ENCODE measurements at places on chromosomes 11 and 22. TPM values are rescaled to one million over a fixed set of nuclear protein-coding genes. Genes with fewer than 3 reads are reported as not detected.

- no peak for DNase-seq
Observed at GRCh38 chr22:35517207-35517606, 23.4 kb upstream of the RASD2 start.

DNA sequence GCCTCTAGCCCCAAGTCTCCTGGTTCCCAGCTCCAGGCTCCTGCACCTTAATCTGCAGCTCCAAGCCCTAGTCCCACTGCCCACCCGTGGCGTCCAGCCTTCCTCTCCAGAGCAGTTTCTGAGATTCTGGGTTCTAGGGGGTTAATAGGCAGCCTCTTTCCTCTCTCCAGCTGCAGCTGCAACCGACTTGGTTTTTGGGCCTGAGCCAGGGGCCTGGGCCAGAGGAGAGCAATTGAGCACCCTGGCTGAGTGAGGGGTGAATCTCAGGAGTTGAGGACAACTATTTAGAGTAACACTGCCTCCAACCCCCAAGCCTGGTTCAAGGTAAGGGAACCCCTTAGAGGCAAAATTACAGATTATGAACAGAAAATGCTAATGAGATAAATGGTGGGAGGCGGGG, 9.0 kb upstream of the CHRM1 start:
- DNase-seq: no peak

- no peak for DNase-seq
Observed at GRCh38 chr11:103673773-103674172, 362.7 kb upstream of the DDI1 start.

- DNase-seq: no peak
Observed at GRCh38 chr11:119055901-119056300, 1.1 kb downstream of the HYOU1 start.

The FZD4 gene
- 41.4 TPM for total RNA-seq

DNA sequence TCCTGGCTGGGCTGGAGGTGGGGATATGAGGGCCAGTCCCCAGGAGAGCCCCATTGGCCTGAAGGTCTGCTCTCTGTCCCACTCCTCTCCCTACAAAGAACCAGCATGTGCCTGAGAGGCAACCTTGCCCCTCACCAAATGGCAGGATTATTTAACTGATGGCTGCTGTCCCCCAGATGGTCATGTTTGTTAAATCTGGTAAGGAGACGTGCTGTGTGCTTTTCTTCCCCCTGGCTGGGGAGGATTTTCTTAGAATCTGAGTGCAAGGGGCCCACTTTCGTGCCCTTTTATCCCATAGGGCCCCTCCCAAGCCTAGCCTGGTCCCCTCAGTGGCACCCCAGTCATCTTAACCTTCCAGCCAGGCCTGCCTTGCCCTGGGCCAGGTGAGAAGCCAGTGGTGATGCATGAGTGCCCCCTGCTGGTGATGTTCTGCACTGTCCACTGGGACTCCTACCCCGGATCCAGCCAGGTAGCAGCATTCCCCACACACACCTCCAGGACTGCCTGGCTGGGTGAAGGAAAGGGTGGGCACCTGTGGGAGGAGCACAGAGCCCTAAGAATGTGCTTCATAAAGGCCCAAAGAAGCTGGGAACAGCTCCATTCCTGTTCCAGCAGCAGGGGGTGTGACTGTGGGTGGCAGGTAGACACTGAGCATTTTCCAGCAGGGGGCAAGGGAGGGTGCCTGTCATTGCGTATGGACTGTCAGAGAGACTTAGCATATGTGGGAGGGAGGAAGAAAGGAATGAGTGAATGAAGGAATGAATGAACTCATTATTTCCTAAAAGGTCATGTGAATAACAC, 28.9 kb downstream of the MFNG start:
- no peak for DNase-seq

DNA sequence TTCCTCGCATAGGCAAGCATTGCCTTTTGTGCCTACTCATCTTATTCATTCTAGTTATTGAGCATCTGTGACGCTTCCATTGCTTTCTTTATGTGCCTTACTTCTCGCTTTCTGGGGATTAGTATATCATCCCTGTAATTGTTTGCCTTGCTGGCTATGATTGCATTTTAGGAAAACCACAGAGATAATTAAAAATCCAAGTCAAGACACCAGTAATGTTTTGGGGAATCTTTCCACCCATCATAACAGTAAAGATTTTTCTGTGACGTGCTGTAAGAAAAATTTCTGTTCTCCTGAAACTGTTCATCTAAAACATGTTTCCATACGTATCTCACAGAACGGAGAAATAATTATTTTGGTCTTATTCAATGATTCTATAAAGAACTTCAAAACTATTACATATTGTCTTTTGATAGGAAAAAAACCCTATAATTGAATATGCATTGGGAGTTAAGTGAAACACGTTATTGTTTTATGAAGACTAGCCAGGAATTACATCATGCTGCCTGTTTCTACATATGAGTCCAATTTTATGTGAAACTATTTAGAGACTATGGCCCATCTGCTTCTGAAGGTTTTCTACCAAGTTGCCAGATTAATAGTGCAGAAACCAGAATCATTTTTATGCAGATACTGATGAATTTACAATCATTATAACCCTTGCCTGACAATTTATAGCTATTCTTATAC, 133.7 kb upstream of the FIBIN start:
- DNase-seq: peak; percentile 98

- DNase-seq: no peak
Observed at GRCh38 chr11:3208272-3208671, 10.3 kb downstream of the MRGPRG start.

DNA sequence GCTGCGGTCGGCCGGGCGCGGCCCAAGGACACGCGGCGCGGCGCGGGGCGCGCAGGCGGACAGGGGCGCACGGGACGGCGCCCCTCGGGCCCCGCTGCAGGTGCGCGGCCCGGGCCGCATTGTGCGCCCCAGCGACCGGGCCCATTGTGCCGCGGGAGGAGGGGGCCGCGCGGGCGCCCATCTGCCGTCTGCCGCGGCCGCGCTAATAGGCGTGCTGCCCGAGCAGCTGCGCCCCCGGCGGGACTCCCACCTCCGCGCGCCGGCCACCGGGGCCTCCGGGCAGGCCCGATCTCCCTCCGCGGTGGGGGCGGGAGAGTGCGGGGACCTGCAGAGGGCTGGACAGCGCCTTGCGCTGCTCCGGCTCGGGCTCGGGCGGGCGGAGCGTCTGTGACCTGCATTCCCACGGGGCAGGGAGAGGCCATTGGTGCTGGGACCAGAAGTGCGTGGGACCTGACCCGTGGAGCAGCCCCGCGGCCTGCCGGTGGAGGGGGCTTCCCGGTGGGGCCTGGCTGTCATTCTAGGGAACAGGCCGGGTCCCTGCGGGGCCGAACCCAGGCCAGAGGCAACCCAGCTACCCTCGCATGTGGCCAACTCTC, 933 bp downstream of the BRSK2 start:
- no peak for DNase-seq

The GSTT2B gene
- total RNA-seq: 0.89 TPM

DNA sequence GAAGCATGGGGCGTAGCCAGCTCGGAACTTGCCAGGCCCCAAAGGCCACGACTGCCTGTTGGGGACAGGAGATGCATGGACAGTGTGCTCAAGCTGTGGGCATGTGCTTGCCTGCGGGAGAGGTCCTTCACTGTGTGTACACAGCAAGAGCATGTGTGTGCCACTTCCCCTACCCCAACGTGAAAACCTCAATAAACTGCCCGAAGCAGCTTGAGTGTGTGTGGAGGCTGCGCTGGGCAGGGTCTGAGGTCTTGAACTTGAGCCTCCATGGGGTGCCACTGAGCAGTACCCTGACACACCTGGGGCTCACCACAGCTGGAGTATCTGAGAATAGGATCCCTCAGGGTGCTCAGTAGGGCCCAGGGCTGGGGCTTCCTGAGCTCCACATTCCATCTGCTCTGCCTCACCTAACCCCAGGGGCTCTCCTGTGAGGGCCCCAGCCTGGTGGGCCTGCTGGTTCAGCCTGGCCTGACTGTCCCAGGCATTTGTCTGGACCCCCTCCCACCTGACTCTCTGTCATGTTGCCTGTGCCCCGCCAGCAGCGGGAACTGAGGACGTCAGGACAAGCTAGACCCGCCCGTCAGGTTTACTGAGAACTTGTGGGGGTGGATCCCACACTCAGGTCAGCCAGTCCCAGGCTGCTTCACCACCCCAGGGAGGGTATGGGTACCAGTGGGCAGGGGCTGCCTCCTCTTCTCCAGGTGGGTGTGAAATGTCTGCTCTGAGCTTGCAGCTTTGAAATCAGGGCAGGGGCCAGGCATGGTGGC, 3.2 kb downstream of the RASSF7 start:
- no peak for DNase-seq

DNA sequence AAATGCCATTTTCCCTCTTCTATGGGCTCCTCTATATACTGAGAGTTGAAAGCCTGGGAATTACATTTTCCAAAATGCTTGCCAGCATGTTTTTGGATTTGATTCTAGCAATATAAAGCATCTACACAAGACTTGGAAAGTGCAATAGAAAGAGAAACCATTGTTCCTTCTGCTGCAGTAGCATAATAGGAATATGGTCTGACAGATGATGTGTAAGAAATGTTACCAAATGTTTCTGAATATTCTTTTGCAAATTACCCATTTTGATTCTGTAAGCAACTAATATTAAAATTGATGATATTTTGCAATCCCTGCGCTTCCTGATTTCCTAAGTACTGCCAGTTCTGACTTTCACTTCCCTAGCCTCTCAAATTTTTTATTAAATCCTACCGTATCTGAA, 61.6 kb downstream of the CASP12 start:
- no peak for DNase-seq

The TBX1 gene
- total RNA-seq: 4.8 TPM

GRCh38 chr11:1008001-1008802, 28.3 kb downstream of the MUC6 start:
- DNase-seq: no peak

DNA sequence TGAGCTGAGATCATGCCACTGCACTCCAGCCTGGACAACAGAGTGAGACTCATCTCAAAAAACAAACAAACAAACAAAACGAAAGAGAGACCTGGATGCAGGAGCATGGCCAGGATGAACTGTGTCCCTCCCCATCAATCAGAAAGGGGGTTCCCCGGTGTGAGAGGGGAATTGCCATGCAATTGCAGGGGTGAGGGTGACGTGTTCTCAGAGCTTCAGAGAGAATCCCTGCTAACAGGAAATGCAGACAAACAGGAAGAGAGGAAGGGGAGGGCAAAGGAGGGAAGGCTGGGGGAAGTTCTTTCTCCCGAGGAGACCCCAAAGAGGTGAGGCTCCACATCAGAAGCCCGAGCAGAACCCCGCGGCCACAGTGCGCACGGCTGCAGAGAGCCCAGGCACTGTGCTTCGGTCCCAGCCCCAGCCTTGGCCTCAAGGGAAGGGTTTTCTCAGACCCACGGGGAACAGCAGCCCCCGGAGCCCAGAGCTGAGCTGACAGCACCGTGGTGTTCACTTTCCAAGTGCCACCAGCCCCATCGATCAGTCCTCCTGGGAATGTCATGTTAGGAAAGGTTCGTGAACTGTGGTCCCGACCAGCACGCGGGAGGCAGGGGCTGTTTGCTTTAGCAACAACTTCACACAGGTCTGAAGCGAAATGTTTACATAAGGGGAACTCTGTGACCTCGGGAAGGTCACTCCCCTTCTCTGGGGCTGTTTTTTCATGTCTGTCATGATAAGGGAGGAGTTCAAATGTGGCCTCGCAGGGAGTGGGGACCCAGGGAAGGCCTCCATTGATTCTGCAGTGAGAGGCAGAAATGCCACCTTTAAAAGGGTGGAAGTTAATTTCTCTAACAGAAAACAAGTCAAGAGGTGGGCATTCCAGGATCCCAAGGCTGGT, 108.0 kb upstream of the ANO1 start:
- DNase-seq: peak; percentile 4

DNA sequence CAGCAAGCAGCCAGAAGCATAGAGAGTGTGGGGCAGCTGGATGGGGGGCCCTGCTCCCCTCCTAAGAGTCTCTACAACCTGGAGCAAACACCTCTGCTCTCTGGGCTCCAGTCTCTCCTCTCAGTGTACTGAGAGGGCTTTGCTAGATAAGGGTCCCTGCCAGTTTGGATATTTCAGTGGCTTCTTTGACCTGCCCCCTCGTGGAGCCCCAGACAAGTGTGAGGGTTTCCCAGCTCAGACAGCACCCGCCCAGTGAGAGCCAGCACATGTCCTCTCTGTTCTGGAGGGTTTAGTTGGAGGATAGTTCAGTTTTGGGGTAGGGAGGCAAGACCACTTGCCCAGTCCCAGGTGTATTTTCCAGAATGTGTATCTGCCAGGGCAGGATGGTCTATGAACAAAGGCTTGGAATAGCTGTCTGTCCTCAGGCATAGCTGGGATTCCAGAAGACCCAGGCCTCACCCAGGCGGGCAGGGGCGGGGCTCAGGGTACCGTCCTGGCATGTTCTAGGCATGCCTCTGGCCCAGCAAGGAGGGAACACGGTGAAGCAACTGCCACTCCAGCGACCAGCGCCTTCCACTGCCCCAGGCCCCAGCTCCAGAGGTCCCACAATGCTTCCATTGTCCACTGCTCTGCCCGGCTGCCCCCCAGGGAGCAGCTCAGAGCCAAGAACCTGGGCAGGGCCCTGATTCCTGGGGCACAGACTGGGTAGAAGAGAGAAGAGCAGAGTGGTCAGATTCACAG, 7.5 kb upstream of the MICALL1 start:
- no peak for DNase-seq

DNA sequence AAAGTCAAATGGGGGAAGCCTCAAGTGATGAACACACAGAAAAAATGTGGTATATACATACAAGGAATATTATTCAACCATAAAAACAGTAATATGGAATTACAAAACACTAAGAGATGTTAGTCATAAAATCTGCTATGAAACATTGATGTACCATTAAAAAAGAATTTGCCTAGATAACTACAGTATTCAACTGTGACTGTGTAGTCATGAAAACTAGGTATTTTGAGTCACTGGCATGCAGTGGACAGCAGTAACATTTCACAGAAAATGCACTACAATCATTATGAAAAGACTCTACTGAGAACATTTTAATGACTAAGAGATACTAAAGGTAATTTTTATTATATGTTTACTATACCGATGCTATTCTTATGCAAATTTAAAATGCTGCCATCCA, 11.7 kb downstream of the ZNF195 start:
- DNase-seq: no peak

DNA sequence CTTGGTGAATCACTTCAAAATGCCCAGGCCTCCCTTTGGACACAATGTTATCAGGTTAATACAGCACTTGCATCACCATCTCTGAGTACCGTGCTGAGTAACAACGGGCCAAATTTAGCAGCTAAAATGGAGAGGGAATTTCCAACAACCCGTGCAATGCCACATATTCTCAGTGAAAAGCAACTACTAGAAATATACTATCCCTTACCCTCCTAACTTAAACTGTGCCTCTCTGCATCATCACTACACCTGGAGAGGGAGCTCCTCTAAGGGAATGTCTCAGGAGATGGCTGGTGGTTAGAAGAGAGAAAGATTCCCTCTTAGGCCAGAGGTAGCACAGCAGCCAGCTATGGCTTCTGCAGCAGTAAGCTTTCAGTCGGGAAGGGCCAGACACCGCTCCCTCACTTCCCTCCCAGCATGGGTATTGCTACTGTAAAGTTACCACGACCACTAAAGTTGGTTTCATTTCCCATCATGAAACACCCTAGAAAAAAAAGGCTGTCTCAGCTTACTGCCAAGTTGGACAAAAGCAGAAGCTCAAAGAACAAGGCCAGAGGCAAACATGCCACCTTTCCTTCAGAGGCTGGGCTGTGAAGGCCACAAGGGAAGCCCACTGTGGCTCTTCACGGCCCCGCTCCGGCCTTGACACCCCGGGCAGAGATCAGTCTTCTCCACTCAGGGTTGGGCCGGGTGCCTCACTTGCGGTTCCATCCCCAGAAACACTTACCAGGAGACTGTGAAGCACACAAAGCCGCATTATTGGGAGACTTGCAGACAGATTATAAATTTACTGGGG, 3.9 kb downstream of the MAML2 start:
- DNase-seq: no peak

The CHORDC1 gene
- 33.2 TPM for total RNA-seq

GRCh38 chr11:22711071-22711770, 44.8 kb downstream of the GAS2 start:
- no peak for DNase-seq

GRCh38 chr11:22617868-22618267, 7.8 kb downstream of the FANCF start:
- no peak for DNase-seq

Data from skin of body (tissue), 3 donors.